GM23248 (cell line): ENCODE measurements at places on chromosomes 4 and X. TPM values are rescaled to one million over a fixed set of nuclear protein-coding genes. Genes with fewer than 3 reads are reported as not detected.

DNA sequence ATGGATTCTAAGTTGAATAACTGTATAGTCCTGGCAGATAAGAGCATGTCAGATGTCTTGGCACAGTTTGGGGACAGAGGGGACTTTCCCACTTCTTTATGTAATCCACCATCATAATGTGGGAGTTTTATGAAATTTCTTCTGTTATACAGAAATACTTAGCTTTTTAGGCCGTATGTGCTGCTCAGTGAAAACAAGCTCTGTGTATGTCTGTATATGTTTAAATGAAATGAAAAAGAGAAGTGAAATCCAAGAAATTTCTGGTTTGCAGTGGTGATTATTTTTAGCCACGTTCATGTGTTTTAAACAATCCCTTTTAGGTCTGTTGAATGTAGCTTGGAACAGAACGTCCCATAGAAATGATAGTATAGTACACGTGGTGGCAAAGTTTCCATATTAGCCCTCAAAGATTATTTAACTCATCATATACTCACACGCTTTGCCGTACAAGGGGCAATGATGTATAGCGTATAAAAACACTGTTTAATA, 41.0 kb downstream of the GAB1 start:
- DNase-seq, result no peak
- H3K27ac ChIP-seq, result no peak overlapping the region

The TMEM35A gene
- total RNA-seq, result 0.32 and 0.76 TPM in 2 replicates

- H3K36me3 ChIP-seq, result no peaks in the 10 kb centered on the region
- no peak overlapping the region for H3K4me3 ChIP-seq
- H3K27me3 ChIP-seq, result no peaks in the 10 kb centered on the region
- H3K27ac ChIP-seq, result no peak overlapping the region
Measured at GRCh38 chr4:137587796-137588195, 55.5 kb upstream of the PCDH18 start.

DNA sequence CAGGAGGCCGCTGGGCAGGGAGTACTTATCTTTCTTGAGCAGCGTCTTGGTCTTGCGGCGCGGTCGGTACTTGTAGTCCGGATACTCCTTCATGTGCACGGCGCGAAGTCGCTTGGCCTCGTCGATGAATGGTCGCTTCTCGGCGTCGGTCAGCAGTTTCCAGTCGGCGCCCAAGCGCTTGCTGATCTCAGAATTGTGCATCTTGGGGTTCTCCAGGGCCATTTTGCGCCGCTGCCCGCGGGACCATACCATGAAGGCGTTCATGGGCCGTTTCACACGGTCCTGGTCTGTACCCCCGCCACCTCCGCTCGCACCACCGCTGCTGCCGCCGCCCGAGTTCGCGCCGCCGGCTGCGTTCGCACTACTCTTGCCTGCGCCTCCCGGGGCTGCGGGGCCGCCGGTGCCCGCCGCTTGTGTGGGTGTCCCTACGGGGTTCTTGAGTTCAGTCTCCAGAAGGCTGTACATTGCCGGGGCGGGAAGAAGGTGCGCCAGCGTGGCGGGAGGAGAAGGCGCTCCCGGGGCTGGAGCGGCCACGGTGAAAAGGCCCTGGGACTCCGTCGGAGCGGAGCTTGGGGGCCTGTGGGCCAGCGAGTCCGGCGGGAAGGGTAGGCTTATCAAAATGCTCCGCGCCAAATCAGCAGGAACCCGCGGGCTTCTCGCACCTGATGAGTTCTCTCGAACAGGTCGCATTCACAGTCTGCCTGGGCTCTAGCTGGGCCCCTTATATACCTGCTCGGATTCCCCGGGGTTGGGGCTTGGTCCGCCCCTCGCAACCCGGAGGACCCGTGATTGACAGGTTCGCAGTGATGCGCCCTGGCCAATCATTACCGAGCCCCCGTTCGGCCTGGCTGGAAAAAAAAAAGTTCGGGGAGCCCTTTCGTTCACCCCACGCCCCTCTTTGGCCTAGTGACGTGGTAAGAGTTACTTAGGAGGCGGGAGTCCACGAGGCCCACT, at the start of gene SOX3:
Gene SOX3, minus strand, starts transcription at position 699 of the 954 bp plus-strand sequence. Its CDS starts 9 bp downstream, at position 690.
- H3K27ac ChIP-seq, result no peak within 1 kb of the TSS
- H3K4me1 ChIP-seq, result no peaks in the 10 kb centered on the region
- H3K36me3 ChIP-seq, result no peaks in the 10 kb centered on the region
- H3K27me3 ChIP-seq, result peaks cover 59% of the 10 kb centered on the region
- H3K4me3 ChIP-seq, result peak within 1 kb of the TSS; percentile 26; the same call in 1 of the 2 replicates

- H3K4me3 ChIP-seq, result no peak overlapping the region
- H3K36me3 ChIP-seq, result no peaks in the 10 kb centered on the region
- DNase-seq, result no peak
Measured at GRCh38 chrX:121245763-121246162, 198.4 kb downstream of the GLUD2 start.

The POF1B gene
- not detected in 2 replicates for total RNA-seq

DNA sequence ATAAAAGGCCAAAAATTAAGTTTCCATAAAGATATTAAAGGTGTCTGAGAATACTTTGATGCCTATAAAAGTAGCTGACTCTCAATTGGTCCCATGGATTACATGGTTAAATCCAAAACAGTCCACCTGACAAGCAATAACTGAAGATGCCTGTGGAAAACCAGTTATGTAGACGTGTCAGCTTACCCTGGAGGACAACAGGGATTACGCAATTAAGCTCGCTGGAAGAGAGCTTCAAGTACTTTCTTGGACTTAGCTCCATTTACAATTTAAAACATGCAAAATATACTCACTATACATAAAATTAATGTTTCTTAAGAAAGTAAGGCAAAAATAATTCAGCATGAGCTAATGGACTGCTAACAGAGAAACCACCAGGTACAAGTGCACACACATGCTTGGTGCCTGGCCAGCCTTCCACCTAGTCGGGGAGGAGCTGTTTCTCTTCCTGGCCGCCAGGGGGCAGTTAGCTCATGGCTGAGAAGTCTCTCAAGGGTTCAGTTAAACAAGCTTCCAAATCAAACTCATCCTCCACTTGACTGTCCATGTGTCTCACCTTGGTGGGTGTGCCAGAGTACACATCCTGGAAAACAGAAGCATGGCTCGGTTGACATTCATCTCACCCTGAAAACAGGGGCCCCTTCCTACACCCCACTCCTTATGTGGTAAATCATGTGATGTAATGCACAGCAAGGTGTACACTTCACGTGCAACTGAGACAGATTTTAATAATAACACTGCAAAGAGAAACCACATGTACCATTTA, 9.2 kb upstream of the FAM53A start:
- DNase-seq, result peak; percentile 80
- H3K27me3 ChIP-seq, result no peaks in the 10 kb centered on the region
- H3K36me3 ChIP-seq, result peaks cover 39% of the 10 kb centered on the region
- no peaks in the 10 kb centered on the region for H3K4me1 ChIP-seq
- H3K27ac ChIP-seq, result no peak overlapping the region
- H3K4me3 ChIP-seq, result no peak overlapping the region

The PCYT1B gene
- total RNA-seq, result not detected in 2 replicates

- H3K27ac ChIP-seq, result no peak overlapping the region
- H3K27me3 ChIP-seq, result no peaks in the 10 kb centered on the region
- no peaks in the 10 kb centered on the region for H3K4me1 ChIP-seq
- no peak for DNase-seq
Measured at GRCh38 chrX:1528186-1528883, 8.7 kb downstream of the P2RY8 start.

DNA sequence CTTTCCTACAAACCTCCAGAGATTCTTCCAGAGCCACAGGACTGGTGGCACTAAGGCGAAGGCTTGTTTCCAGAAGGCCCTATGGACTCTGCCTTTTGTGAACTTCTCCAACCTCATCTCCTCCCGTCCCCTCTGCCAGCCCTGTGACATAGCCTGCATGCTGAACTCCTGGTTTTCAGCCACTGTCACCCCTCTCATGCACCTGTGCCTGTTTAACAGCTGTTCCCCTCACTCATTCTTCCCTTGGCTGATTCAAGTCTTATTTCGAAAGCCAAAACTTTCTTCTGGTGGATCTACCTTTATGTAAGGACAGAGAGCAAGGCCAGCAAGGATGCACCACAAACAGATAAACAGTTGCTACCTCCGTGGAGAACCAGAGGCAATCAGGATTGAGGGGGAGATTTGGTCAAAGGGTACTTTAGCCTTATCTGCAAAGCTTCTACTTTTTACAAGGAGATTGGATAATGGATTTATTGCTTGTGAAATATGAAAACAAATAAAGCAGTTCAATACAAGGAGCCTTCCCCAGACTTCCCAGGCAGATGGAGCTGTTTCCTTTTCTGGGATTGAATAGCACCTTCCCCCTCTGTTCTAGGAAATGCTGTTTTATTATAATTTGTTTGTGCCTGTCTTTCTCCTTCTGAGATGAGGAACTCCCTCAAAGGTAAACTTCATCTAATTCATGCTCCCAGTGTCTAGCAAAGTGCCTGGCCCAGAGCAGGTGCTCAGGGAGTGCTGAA, 5.7 kb downstream of the CITED1 start:
- H3K36me3 ChIP-seq, result no peaks in the 10 kb centered on the region
- no peaks in the 10 kb centered on the region for H3K4me1 ChIP-seq
- H3K4me3 ChIP-seq, result no peak overlapping the region
- 0 out of 2 replicates have a peak, but pooled peaks cover 9% of the 10 kb centered on the region for H3K27me3 ChIP-seq
- no peak overlapping the region for H3K27ac ChIP-seq

DNA sequence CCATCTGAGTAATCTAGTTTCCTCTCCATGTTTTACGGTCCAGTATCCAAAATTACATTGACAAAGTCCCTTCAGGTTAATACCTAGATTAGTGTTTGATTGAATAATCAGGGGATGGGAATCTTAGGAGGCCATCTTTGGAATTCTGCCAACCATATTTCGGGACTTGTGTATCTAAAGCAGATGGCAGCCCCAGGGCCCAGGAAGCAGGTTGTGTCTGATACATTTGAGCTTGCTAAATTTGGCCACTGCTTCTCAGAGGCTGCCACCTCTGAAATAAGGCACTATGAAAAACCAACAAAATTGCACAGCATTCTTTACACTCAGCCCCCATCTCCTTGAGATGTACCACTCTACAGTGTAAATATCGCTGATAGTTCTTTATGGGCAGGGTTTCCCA, 102.1 kb downstream of the ASB9 start:
- H3K27me3 ChIP-seq, result no peaks in the 10 kb centered on the region
- H3K36me3 ChIP-seq, result no peaks in the 10 kb centered on the region
- H3K4me3 ChIP-seq, result no peak overlapping the region
- H3K27ac ChIP-seq, result no peak overlapping the region

The FREM3 gene
- total RNA-seq, result not detected in 2 replicates

The LRBA gene
- 15.7 and 17.8 TPM in 2 replicates for total RNA-seq

DNA sequence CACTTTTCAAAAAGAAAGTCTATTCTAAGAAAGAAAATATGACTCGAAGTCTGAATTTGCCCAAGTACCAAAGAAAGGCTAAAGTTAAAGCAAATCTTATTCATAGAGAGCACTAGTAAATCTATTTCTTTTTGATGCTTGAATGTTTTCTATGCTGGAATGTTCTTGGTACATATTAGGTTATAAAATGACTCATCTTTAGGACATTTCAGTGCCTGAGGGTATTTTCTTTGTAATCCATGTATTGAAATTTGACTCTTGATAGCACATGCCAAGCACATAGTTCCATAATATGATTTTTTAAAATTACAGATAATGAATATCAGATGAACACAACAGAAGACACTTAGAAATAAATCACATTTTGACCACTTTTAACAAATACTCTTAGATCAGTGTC, 232.8 kb downstream of the TRIML1 start:
- no peaks in the 10 kb centered on the region for H3K27me3 ChIP-seq
- peak; percentile 5 for DNase-seq
- no peaks in the 10 kb centered on the region for H3K4me1 ChIP-seq
- no peak overlapping the region for H3K4me3 ChIP-seq

DNA sequence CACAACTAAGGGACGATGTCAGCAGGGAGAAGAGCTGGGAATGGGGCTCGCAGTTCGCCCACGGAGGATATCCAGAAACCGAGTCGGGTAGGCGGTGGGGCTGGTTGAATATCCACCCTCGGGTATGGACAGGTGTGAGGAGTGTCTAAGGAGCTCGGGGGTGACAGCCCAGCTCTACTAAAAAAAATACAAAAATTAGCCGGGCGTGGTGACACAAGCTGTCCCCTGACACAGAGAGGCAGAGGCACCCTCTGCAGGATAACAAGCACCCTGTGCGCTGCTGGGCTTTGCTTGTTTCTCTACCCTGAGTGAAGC, 12.2 kb upstream of the ASMTL start:
- H3K4me3 ChIP-seq, result no peak overlapping the region
- no peaks in the 10 kb centered on the region for H3K36me3 ChIP-seq
- H3K27ac ChIP-seq, result no peak overlapping the region
- no peak for DNase-seq
- H3K27me3 ChIP-seq, result peaks cover 28% of the 10 kb centered on the region

The PAGE5 gene
- not detected in 2 replicates for total RNA-seq

- no peaks in the 10 kb centered on the region for H3K4me1 ChIP-seq
- no peak overlapping the region for H3K4me3 ChIP-seq
- peak; percentile 37 for DNase-seq
- H3K36me3 ChIP-seq, result no peaks in the 10 kb centered on the region
- no peaks in the 10 kb centered on the region for H3K27me3 ChIP-seq
Measured at GRCh38 chrX:122703762-122704161, 480.3 kb upstream of the GRIA3 start.

GRCh38 chr4:109378076-109378475, 55.5 kb upstream of the SEC24B start:
- H3K27ac ChIP-seq, result no peak overlapping the region
- no peak overlapping the region for H3K4me3 ChIP-seq
- H3K4me1 ChIP-seq, result no peaks in the 10 kb centered on the region
- no peaks in the 10 kb centered on the region for H3K36me3 ChIP-seq
- no peak for DNase-seq
- H3K27me3 ChIP-seq, result peaks cover 15% of the 10 kb centered on the region

The CLIC2 gene
- total RNA-seq, result 0.11 TPM in 1 of 2 replicates, not detected in the other

The VEGFD gene
- not detected in 2 replicates for total RNA-seq

- H3K27me3 ChIP-seq, result no peaks in the 10 kb centered on the region
- H3K27ac ChIP-seq, result no peak overlapping the region
- H3K36me3 ChIP-seq, result no peaks in the 10 kb centered on the region
- H3K4me3 ChIP-seq, result no peak overlapping the region
Measured at GRCh38 chr4:109572154-109572553, 12.1 kb downstream of the MCUB start.

The VCX3B gene
- total RNA-seq, result not detected in 2 replicates

- H3K4me3 ChIP-seq, result no peak overlapping the region
- no peaks in the 10 kb centered on the region for H3K4me1 ChIP-seq
- peaks cover 54% of the 10 kb centered on the region; the same call in 1 of the 2 replicates for H3K36me3 ChIP-seq
- no peaks in the 10 kb centered on the region for H3K27me3 ChIP-seq
- H3K27ac ChIP-seq, result no peak overlapping the region
Measured at GRCh38 chr4:2694691-2695090, 61.4 kb downstream of the TNIP2 start.

GRCh38 chr4:160824481-160824880, 1339.3 kb downstream of the FSTL5 start:
- H3K36me3 ChIP-seq, result no peaks in the 10 kb centered on the region
- H3K4me3 ChIP-seq, result no peak overlapping the region
- no peaks in the 10 kb centered on the region for H3K27me3 ChIP-seq
- no peak overlapping the region for H3K27ac ChIP-seq
- no peak for DNase-seq

DNA sequence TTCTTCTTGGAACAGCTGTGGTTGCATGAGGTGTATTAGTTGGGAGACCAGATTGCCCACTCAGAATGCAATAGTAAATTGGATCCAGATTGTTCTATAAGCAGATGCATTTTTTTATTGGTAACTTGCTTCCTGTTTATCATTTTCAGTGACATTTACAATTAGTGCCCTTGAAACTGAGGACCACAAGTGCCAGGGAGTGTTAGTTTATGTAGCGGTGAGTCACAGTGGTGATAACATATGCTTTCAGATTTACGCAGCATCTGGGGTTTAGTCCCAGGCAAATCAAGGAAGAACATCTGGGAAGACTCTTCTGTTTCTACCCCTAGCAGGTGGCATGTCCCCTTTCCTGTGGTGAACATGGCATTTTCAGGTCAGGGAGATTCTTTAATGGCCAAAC, 24.1 kb downstream of the FRMPD4 start:
- no peaks in the 10 kb centered on the region for H3K36me3 ChIP-seq
- no peaks in the 10 kb centered on the region for H3K27me3 ChIP-seq
- no peaks in the 10 kb centered on the region for H3K4me1 ChIP-seq
- H3K27ac ChIP-seq, result no peak overlapping the region
- DNase-seq, result no peak
